ENCODE measurements at places on chromosomes 4 and X. TPM values are rescaled to one million over a fixed set of nuclear protein-coding genes. Genes with fewer than 3 reads are reported as not detected.

XAGE1A gene
- not detected for total RNA-seq

GRXCR1 gene
- not detected for total RNA-seq

AFP gene
- total RNA-seq = not detected

MAGEA2 gene
- total RNA-seq = not detected

MGAT4D gene
- not detected for total RNA-seq

KLHL4 gene
- 0.27 TPM for total RNA-seq

GLRA3 gene
- not detected for total RNA-seq

RTL9 gene
- total RNA-seq = 0.08 TPM

SCML2 gene
- total RNA-seq = 0.62 TPM

SHROOM2 gene
- 8.6 TPM for total RNA-seq

KCND1 gene
- 0.47 TPM for total RNA-seq

CXCL13 gene
- total RNA-seq = not detected

FTSJ1 gene
- 109 TPM for total RNA-seq

VEGFC gene
- total RNA-seq = 45.7 TPM

GLRB gene
- total RNA-seq = 1.0 TPM

MAGEA4 gene
- not detected for total RNA-seq

XAGE1B gene
- total RNA-seq = not detected

PDLIM5 gene
- 61.1 TPM for total RNA-seq

PIR gene
- total RNA-seq = 22.6 TPM

CLGN gene
- 0.78 TPM for total RNA-seq

TMPRSS11A gene
- not detected for total RNA-seq

FAM47E gene
- not detected for total RNA-seq

PRKG2 gene
- total RNA-seq = 2.5 TPM

UBE2A gene
- total RNA-seq = 31.2 TPM

NDST3 gene
- not detected for total RNA-seq

PYURF gene
- 83.4 TPM for total RNA-seq

MUC7 gene
- not detected for total RNA-seq

PCDH18 gene
- total RNA-seq = under 0.01 TPM

PPP1R2C gene
- total RNA-seq = not detected

FAM133A gene
- total RNA-seq = not detected

IGSF1 gene
- total RNA-seq = not detected

ANK2 gene
- 3.5 TPM for total RNA-seq

GAGE12H gene
- total RNA-seq = not detected

NAA11 gene
- not detected for total RNA-seq
